NCI-H1417 (cell line): ENCODE measurements at places on chromosomes 7 and 10.

- DNase-seq, result no peak
These were observed 13.9 kb downstream of the SND1 start for GRCh38 chr7:127665922-127666321.

- DNase-seq, result no peak
These were observed 104.4 kb upstream of the PHYHIPL start for GRCh38 chr10:59072038-59072437.

GRCh38 chr7:29381206-29382094 is 182.2 kb upstream of the PRR15 start:
- DNase-seq, result no peak

- DNase-seq, result no peak
These were observed 89.4 kb downstream of the CYTH3 start for GRCh38 chr7:6182993-6183392.

DNA sequence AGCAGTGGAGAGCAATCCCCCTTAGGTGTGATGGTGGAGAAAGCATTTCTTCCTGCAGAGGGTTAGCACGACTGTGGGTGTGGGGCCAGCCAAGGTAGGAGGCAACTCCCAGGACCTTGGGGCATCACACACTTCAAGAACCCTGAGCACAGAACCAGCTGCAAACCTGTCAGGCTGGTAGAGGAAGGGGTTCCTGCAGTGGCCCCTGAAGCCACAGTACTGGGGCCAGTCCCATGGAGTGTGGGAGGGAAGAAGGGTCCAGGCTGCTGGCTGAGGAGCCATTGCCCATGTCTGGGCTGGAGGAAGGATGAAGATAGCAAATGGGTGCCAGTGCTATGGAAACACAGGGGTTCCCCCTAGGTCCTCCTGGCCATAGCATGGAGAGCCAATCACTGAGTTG is 110.5 kb downstream of the VWC2 start:
- DNase-seq, result no peak

GRCh38 chr10:71970331-71970730 is 6.1 kb downstream of the CHST3 start:
- no peak for DNase-seq

- no peak for DNase-seq
These were observed 21.9 kb downstream of the LRRC17 start for GRCh38 chr7:102934701-102935100.

DNA sequence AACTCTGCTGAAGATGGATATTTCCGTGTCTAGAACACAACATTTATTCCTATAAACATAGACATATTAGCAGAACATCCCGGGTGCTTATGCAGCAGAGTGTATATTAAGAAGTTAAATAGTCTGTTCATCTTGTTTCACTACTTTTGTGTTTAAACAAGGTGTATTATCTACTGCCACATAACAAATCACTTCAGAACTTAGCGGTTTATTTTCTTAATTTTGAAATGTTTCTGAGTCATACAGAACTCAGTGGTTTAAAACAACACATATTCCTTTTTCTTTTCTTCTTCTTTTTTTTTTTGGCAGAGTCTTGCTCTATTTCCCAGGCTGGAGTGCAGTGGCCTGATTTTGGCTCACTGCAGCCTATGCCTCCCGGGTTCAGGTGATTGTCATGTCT is 25.8 kb downstream of the DENND10 start:
- DNase-seq, result no peak

- DNase-seq, result no peak
These were observed 143.0 kb downstream of the ARHGAP22 start for GRCh38 chr10:48461623-48462481.
